Ovary (tissue), 10 donors: ENCODE measurements at places on chromosomes 3 and 15. TPM values are rescaled to one million over a fixed set of nuclear protein-coding genes. Genes with fewer than 3 reads are reported as not detected.

The PLOD2 gene
- 41.3 TPM for total RNA-seq

The SIDT1 gene
- 2.2 TPM for total RNA-seq

The CYP8B1 gene
- total RNA-seq, result not detected

The CRYGS gene
- total RNA-seq, result 2.3 TPM

The GOLGA8Q gene
- total RNA-seq, result 1.0 TPM

The MKRN2OS gene
- total RNA-seq, result 0.27 TPM

The HYAL1 gene
- 4.4 TPM for total RNA-seq

The MCF2L2 gene
- 1.1 TPM for total RNA-seq

The KCNMB2 gene
- total RNA-seq, result 6.3 TPM

The NIT2 gene
- 37.1 TPM for total RNA-seq

The ECT2 gene
- 2.2 TPM for total RNA-seq

The MNS1 gene
- 3.6 TPM for total RNA-seq

The CHRNA5 gene
- 1.7 TPM for total RNA-seq

The EPHB1 gene
- total RNA-seq, result 1.5 TPM

The CCR4 gene
- total RNA-seq, result 0.31 TPM

The GHSR gene
- not detected for total RNA-seq

The CHAC1 gene
- total RNA-seq, result 0.50 TPM

The LINGO1 gene
- 0.56 TPM for total RNA-seq

The NR1I2 gene
- total RNA-seq, result 0.23 TPM

The CCPG1 gene
- 33.9 TPM for total RNA-seq

The GOLGA6L2 gene
- total RNA-seq, result not detected

The C3orf85 gene
- total RNA-seq, result not detected

The ATP6V1A gene
- 16.6 TPM for total RNA-seq

The ZKSCAN7 gene
- 9.6 TPM for total RNA-seq

The TTLL13 gene
- 0.13 TPM for total RNA-seq

The MYZAP gene
- total RNA-seq, result 11.0 TPM
